ENCODE measurements at places on chromosomes 11 and 22. TPM values are rescaled to one million over a fixed set of nuclear protein-coding genes. Genes with fewer than 3 reads are reported as not detected.

DNA sequence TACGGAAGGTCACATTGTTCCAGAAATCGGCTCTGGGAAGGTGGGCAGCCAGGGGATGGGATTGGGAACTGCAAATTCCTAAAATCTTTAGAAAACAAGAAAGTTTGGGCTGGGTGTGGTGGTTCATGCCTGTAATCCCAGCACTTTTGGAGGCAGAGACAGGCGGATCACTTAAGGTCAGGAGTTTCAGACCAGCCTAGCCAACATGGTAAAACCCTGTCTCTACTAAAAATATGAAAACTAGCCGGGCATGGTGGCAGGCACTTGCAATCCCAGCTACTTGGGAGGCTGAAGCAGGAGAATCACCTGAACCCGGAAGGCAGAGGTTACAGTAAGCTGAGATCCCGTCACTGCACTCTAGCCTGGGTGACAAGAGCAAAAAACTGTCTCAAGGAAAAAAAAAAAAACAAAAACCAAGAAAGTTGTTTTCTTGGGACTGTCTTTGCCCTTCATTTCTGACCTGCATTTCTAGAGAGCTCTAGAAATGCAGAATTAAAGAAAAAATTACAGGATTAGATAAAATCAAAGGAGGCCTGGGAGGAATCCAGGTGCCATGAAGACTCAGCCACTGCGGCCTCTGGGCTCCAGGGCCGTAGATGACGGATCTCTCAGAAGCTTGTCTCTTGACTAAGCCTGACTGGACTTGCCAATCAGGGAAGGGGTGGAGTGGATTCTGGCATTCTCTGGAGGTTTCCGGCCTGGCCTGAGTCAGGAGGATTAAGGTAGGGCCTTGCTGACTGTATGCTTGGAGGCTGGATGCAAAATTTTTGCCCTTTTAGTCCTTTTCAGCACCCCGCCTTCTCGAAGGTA lies 5.3 kb upstream of the MALAT1 start:
- H3K27ac ChIP-seq = peak overlapping the region; percentile 100
- no peaks in the 10 kb centered on the region for H3K27me3 ChIP-seq
- no peak overlapping the region for H3K4me3 ChIP-seq
- H3K4me1 ChIP-seq = peaks cover 85% of the 10 kb centered on the region

- no peaks in the 10 kb centered on the region for H3K4me1 ChIP-seq
- peak; percentile 85 for DNase-seq
- peak overlapping the region; percentile 89 for H3K27ac ChIP-seq
- no peaks in the 10 kb centered on the region for H3K36me3 ChIP-seq
- peak overlapping the region; percentile 98 for H3K4me3 ChIP-seq
- H3K27me3 ChIP-seq = no peaks in the 10 kb centered on the region
Observed at GRCh38 chr11:2886191-2886894, 768 bp upstream of the CDKN1C start.

Gene FUT4
- 8.3 TPM for total RNA-seq

- DNase-seq = no peak
- H3K27ac ChIP-seq = no peak overlapping the region
- peak overlapping the region; percentile 20 for H3K4me3 ChIP-seq
- H3K4me1 ChIP-seq = no peaks in the 10 kb centered on the region
- H3K27me3 ChIP-seq = no peaks in the 10 kb centered on the region
- H3K36me3 ChIP-seq = no peaks in the 10 kb centered on the region
Observed at GRCh38 chr11:123525511-123525918, 95.4 kb downstream of the GRAMD1B start.

DNA sequence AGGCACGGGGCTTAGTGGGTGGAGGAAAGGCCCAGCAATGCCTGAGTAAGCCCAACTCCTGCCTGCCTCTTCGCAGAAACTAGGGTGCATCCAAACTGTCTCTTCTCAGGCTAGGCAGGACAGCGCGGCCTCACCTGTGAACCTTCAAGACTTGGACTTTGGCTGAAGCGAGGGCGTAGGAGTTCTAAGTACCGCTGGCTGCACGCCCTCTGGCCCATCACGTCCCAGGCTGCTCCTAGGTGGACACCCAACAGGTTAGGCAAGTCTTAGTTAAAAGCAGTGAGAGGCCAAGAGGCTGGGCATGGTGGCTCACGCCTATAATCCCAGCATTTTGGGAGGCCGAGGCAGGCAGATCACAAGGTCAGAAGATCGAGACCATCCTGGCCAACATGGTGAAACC lies 1.8 kb upstream of the DDB2 start:
- H3K4me1 ChIP-seq = peaks cover 35% of the 10 kb centered on the region
- no peak for DNase-seq
- H3K36me3 ChIP-seq = no peaks in the 10 kb centered on the region
- no peak overlapping the region for H3K4me3 ChIP-seq
- peak overlapping the region; percentile 96 for H3K27ac ChIP-seq

Gene CCDC87
- not detected for total RNA-seq

GRCh38 chr11:113167599-113167998 lies 146.8 kb upstream of the TTC12 start:
- H3K4me3 ChIP-seq = no peak overlapping the region
- DNase-seq = no peak
- no peaks in the 10 kb centered on the region for H3K36me3 ChIP-seq
- H3K27ac ChIP-seq = no peak overlapping the region
- H3K4me1 ChIP-seq = peaks cover 11% of the 10 kb centered on the region

DNA sequence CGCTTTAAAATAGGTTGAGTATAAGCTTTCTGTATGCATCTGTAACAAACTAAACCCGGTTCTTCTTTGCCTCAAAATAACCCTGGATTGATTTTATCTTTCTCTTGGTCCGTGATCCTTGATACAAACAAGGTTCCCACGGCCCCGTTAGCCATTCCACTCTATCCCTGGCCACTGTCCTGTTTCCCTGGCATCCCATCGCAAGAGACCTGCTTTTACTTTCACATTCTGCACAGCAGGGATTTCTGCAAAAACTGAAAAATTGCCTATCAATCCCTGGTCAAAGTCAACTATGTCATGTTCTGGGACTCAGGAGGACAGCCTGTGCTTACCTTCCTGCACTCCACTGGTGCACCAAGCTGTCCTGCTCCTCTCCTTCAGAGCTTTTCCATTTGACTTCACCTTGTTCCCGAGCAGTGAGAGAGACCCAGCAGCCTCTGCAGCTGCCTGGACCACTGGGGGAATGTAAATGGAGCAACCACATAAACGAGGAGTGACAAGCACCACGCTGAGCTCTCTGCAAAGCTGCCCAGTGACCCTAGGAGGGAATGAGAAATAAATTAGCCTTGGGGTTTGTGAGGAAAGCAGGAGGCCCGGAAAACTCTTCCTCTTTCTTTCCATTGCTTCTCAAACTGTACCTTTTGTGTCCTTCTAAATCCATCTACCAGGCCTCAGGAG lies 175.9 kb downstream of the NTM start:
- no peak for DNase-seq
- H3K27me3 ChIP-seq = no peaks in the 10 kb centered on the region
- peak overlapping the region; percentile 36 for H3K4me3 ChIP-seq
- H3K27ac ChIP-seq = no peak overlapping the region

Gene KDM2A
- 67.3 TPM for total RNA-seq

Gene TBX10
- total RNA-seq = not detected

DNA sequence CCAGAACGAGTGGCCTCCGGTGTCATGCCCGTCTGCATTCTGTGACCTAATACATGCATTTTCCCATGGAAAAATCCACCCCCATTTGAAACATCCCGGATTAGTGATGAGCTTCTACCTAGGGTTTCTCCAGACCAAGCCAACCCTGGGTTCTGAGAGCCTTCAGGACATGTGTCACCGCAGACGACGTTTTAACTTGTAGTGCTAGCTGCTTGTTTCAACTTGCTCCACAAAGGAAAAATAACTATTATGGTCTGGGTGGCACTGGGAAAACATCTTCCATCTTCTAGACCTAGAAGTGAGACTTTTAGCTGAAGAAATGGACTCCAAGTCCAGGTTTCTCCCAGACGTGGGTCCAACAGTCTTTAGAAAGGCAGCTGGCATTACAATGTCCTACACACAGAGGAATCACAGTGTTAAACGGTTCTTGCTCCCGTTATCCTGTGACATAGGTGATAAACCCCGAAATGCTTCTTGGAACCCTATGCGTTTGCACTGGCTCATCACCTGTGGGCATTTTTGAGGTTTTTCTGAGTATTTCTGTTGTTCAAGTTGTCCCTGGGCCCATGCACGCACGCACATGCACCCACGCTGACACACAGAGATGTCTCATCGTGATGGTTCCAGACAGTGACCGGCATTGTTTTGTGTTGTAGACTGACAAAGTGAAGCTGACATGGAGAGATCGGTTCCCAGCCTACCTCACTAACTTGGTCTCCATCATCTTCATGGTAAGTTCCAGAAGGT lies 46.6 kb upstream of the FADD start:
- H3K4me1 ChIP-seq = no peaks in the 10 kb centered on the region
- no peak overlapping the region for H3K27ac ChIP-seq
- H3K27me3 ChIP-seq = no peaks in the 10 kb centered on the region

DNA sequence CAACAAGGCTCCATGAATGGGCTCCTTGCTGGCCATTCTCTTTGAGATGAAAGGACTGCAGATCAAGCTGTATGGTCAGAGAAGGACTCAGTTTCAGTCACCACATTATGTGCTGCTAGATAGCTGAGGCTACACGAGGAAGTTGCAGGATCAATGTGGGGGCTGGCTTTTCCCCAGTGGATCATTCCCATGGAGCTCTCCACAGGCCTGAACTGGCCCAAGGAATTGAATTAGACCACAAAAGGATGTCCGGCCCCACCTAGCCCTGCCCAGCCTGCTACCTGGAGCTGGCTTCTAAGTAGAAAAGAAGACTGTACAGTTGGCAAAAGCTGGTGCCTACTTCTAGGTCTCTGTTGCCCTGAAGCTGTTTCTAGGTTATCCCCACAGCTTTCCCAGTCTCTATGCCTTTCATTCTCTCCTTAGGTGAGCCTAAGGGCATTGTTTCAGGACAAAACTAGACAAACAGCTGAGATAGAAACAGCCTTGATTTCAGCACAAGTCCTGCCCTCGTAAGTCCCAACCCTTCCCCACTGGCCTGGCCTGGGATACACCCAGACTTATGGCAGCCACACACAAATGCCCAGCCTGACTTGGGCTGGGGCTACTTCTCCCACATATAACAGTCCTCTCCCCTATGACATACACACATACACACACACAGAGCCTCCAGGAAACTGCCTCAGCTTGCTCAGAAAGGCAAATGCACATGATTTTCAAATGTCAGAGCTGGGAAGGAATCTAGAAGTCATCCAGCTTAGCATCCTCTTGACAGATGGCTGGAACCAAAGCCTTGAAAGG lies 129.1 kb upstream of the NCAM1 start:
- H3K27me3 ChIP-seq = no peaks in the 10 kb centered on the region
- H3K4me3 ChIP-seq = no peak overlapping the region
- H3K4me1 ChIP-seq = peaks cover 4% of the 10 kb centered on the region

DNA sequence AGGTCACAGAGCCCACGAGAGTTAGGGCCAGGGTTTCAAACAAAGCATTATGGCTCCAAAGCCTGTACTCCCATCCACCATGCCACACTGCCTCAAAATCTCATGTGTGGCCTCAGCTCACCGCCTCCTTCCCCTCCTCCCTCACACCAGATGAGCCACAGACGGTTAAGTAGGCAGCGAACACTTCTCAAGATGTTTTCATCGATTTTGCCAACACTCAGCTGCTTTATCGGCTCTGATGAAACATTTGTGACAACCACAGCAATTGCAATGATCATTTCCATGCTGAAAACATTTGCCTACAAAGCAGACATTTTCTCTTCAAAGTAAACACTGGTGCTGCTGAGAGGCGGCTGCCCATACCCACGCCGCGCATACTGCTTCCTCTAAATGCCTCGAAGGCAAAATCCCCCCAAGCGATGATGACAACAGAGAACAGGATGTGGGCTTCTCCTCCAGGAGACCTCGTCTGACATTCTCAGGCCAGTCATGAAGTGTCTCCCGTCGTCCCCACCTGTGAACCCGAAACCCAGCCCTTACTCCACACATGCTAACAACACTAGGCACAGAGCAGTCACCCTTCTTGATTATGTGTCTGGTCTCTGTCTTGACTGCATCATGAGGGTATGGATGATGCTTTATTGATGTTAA lies 599.2 kb downstream of the SOX6 start:
- H3K27ac ChIP-seq = no peak overlapping the region
- H3K27me3 ChIP-seq = no peaks in the 10 kb centered on the region
- H3K4me3 ChIP-seq = no peak overlapping the region

- H3K27ac ChIP-seq = no peak overlapping the region
- H3K36me3 ChIP-seq = no peaks in the 10 kb centered on the region
- no peak overlapping the region for H3K4me3 ChIP-seq
- DNase-seq = no peak
- H3K4me1 ChIP-seq = no peaks in the 10 kb centered on the region
- H3K27me3 ChIP-seq = no peaks in the 10 kb centered on the region
Observed at GRCh38 chr11:40513281-40513680, 946.2 kb downstream of the LRRC4C start.

DNA sequence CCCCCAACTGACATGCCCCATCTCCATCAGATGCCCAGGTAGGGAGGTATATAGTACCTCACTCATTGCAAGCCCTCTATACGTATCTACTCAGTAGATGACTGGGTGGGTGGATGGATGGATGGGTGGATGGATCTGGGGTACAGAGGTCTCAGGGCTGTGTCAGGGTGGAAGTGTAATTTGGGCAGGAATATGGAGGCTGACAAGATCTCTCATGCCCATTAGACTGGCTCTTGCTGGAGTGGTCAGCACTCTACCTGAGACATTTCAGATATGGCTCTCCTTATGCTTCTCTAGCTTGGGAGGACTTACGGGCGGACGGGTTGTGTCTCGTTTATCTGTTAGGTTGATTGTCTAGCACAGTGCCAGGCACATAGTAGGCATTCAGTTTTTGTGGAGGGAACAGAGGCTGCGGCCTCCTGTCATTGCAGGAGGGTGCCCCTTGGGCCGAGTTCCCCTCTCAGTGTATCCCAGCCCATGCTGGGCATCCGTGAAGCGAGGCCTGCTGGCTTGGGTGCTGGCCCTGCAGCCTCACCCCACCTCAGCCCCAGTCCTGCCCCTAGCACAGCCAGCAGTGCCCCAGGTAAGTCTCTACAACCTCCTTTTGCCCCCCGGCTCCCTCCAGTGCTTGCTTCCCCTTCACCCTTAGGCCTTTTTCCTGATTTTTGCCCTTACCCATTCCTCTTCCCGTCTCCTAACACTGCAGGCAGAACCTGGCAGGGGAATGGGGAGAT lies 13.7 kb downstream of the ROBO3 start:
- peaks cover 4% of the 10 kb centered on the region for H3K27me3 ChIP-seq
- no peaks in the 10 kb centered on the region for H3K36me3 ChIP-seq
- no peak overlapping the region for H3K4me3 ChIP-seq

Gene FIBIN
- 32.1 TPM for total RNA-seq

Gene C11orf87
- total RNA-seq = not detected

- no peak overlapping the region for H3K27ac ChIP-seq
- no peaks in the 10 kb centered on the region for H3K27me3 ChIP-seq
- DNase-seq = no peak
Observed at GRCh38 chr22:32922186-32922585, 120.7 kb downstream of the TIMP3 start.
